Transverse colon (tissue), 4 donors: ENCODE measurements at places on chromosomes 2 and 18.

- DNase-seq, result no peak
These were observed 77.7 kb downstream of the KCTD18 start for GRCh38 chr2:200431996-200432705.

GRCh38 chr2:2848621-2849333 lies 517.7 kb upstream of the MYT1L start:
- DNase-seq, result no peak

- DNase-seq, result no peak
These were observed 101.3 kb downstream of the LOXHD1 start for GRCh38 chr18:46555724-46556123.

- DNase-seq, result no peak
These were observed 67.0 kb upstream of the RMP24 start for GRCh38 chr18:35905436-35905835.
